Suprapubic skin (tissue), 4 donors: ENCODE measurements at places on chromosomes 1 and 21.

- DNase-seq, result peak; percentile 81
Measured at GRCh38 chr1:144101397-144102045, 129.7 kb upstream of the FAM72C start.

- DNase-seq, result peak; percentile 18
Measured at GRCh38 chr1:117629625-117630422, 24.0 kb downstream of the TENT5C start.

GRCh38 chr1:50265790-50266314 is 157.1 kb downstream of the ELAVL4 start:
- peak; percentile 84 for DNase-seq

DNA sequence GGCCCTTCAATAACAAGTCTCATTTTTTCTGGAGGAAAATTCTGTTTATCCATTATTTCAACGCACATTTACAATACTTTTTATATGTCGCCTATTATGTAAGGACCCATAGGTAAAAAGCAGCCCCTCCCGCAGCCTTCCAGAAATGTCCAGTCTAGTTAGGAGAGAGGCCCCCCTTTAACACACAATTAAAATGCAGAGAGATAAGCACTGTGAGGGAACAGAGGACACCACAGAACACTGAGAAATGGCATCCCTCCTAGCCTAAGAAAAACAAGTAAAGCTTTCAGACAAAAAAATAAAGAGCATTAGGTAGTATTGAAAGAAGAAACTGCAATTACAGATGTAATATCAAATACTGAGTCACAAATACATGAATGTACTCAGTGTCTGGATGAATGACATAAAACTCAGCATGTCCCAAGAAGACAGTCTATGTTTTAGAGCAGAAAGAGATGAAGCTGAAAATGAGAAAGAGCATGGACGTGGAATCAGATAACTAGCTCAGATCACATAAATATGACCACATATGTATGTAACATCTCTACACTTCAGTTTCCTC is 62.9 kb downstream of the DAB1 start:
- no peak for DNase-seq

DNA sequence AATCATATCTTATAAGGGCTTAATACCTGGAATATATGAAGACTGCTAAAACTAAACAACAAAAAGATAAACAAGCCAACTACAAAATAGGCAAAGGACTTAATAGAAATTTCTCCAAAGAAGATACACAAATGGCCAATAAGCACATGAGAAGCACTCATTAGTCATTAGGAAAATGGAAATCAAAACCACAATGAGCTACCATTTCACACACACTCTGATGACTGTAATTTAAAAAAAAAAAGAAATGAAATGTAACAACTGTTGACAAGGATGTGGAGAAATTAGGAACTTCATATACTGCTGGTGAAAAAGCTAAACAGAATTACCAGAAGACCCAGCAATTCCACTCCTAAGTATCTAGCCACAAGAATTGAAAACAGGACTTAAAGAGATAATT is 374.2 kb upstream of the ZP4 start:
- no peak for DNase-seq

DNA sequence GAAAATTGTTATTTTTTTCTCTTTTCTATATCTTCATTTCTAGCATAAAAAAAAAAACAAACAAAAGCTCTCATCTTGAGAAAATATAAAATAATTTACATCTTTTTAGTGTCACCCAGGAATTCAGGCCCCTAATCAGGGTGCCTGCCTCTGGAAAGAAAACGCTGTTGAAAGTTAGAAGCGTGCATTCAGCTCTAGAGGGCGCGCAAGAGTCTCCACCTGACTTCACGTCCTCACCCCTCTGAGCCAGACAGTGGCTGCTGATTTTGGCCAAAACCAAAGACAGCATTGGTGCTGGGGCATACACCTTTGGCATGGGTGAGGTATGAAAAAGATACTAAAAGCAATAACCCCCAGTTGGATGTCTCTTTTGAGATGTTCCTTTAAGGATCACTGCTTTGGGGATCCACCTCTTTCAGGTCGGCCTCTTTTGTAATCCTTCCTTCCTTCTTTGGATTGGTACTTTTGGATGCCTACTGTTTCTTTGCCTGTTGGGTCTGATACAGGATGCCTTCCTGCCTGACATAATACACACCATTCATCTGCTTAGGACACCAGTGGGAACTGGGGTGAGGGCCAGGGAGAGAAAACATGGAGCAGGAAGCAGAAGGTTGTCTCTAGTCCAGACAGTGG is 77.6 kb upstream of the CHRM3 start:
- DNase-seq, result no peak

GRCh38 chr21:25328736-25329135 is 278.5 kb downstream of the MRPL39 start:
- DNase-seq, result no peak

DNA sequence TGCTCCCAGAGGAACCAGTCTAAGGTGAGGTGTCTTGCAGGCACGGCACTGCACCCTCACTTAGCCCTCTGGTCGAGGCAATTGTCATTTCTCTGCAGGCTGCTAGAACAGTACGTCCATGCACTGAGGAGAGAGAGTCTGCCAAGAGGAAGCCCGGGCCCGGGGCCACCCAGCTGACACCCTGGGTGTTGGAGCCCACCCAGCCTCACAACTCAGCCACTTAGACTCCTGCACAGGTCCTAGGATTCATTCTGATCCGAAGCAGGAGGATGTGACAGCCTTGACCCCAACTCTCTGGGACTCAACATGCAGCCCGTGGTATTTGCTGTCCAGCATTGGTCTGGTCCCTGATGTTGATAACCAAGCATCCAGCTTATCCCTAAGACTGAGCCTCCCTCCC is 111.9 kb downstream of the ADSS2 start:
- DNase-seq, result no peak

DNA sequence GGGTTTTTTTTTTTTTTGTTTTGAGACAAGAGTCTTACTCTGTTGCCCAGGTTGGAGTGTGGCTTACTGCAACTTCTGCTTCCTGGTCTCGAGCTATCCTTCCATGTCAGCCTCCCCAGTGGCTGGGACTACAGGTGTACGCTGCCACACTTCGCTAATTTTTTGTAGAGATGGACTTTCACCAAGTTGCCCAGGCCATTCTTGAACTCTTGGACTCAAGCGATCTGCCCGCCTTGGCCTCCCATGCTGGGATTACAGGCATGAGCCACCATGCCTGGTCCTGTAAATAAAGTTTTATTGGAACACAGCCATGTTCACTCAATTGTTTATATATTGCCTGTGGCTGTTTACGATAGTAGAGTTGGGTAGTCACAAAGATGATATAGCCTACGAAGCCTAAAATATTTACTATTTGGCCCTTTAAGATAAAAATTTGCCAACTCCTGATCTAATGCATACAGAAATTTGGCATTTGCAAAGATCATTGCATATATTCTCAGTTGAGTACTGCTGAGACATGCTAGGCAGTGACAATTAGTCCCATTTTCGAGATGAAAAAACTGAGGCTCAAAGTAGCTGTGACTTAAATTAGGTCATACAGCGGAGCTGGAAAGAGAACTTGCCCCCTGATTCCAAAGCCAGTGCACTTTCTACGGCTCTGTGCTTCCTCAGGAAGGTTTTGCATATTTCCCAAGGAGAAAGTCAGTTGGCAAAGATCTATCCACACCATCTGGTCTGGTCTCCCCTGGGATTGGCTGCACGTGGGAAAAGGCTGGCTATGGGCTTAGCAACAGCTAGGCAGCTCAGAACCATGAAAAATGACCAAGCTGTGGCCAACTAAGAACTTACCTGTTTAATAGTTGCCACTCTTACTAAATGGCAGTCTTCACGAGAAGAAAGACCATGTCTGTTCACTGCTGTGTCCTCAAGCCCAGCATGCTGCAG is 19.4 kb downstream of the MECR start:
- DNase-seq, result no peak

GRCh38 chr1:17826165-17826488 is 71.0 kb downstream of the ACTL8 start:
- DNase-seq, result peak; percentile 65

- no peak for DNase-seq
Measured at GRCh38 chr21:31261759-31262158, 82.3 kb downstream of the TIAM1 start.

DNA sequence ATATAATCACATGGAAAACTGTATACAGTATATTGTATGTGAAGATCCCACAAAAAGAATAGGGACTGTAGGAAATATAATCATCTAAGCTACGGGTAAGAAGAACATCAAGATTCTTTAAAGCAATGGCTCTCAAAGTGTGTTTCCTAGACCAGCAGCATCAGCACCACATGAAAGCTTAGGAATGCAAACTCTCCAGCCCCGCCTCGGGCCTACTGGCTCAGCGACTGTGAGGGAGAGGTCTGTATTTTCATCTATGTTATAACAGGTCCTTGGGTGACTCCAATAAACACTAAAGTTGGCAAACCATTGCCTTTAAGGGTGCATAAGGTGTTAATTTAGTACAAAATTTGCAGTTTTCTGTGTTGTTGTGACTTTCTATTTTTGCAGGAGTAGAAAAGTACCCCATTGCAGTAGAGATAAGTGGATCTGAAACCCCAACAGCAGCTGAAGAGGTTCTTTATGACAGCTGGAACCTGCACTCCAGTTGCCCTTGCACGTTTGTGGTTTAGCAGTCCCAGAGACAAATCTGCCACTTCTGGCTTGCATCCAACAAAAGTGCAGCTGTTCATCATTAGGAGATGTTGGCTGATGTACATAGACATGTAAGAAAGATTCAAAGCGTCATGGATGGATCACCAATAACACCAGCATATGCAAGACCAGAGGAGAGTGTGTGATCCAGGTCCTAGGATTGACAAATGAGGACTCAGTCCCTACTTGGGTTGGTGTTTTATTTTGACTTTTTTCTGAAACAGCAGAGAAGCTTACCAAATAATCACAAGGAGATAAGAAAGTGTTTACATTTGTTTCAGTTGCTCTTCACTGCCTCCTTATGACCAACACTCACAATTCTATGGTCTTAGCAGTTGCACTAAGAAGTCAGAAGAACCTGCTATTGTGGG is 15.9 kb upstream of the IFNAR1 start:
- DNase-seq, result no peak

GRCh38 chr1:172960019-172960418 is 90.7 kb downstream of the TNFSF18 start:
- DNase-seq, result no peak

GRCh38 chr1:175168782-175169181 is 23.8 kb downstream of the KIAA0040 start:
- DNase-seq, result no peak

DNA sequence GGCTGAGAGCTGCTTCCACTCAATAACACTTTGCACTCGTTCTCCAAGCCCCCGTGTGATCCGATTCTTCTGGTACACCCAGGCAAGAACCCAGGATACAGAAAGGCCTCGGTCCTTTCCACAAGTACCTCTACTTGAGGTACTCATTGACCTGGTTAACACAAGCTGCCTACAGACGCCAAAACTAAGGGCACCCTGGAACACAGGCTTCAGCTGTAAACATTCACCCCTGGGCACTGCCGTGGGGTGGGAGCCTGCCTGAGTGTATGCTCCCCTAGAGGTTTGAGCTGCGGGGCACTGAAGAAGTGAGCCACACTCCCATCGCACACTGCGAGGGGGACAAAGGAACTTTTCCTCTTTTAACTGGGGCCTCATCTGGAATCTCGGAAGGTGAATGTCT is 30.5 kb downstream of the LRRC3 start:
- DNase-seq, result no peak

DNA sequence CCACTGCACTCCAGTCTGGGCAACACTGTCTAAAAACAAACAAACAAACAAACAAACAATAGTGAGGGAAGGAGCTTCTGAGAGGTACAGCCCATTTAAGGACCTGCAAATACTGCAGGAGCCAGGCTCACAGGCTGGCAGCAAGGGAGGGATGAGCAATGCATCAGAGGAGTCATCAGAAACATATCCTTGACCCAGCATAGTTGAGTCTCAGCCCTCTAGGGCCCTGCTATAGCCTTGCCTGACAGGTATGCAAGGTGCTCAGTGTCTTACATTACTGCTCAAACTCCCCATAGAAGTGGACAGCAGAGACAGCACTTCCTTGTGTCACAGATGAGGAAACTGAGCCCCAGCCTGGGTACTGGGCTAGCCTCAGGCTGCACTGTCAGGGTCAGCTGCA is 7.3 kb upstream of the TTC4 start:
- no peak for DNase-seq

GRCh38 chr1:171422511-171422910 is 62.8 kb upstream of the PRRC2C start:
- no peak for DNase-seq

DNA sequence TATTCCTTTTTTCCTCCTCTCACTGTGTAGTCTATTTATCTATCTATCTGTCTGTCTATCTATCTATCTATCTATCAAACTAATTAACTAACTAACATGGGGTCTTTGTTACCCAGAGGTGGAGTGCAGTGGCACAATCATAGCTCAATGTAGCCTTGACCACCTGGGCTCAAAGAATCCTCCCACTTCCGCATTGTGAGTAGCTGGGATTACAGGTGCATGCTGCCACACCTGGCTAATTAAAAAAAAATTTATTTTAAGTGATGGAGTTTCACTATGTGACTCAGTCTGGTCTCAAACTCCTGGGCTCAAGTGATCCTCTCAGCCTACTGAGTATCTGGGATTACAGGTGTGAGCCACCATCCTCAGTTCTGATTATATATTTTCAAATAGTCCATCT is 71.4 kb downstream of the CCDC18 start:
- DNase-seq, result no peak

DNA sequence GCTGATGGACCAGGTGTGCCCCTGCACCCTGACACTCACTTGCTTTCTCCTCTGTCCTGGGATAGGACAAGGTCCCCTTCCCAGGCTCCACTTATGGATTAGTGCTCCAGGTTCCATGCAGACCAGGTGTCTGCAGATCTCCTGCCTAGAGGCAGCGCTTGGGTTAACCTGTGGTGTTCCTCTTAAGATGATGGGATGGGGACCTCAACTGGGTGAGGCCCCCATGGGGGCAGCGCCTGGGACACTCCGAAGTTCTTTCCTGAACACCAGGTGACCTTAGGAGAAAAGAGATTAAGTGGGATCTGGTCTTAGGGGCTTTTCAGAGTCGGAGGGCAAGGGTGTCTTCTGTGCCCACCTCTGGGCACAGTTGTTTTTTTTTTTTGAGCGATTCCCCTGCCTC is 21.2 kb downstream of the TNNT2 start:
- DNase-seq, result peak; percentile 26

DNA sequence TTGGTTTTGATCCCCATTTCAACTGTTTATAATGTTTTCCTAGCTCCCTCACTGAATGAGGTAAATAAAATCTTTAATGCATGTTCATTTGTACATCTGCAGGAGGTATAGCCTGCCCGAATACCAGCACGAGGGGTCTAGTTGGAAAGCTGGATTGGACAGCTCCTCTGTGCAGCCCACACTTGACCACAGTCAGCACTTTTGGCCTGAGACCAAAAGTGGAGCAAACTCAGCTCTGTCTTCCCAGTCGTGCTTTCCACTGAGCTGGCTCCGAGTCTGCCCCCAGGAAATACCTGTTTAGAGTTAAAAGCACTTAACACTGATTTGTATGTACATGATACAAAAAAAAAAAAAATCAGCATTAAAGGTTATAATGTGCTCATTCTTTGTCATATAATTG is 224.4 kb downstream of the DSCAM start:
- no peak for DNase-seq

GRCh38 chr1:181062836-181063428 is 25.6 kb upstream of the IER5 start:
- DNase-seq, result no peak
